HepG2 (cell line): ENCODE measurements at places on chromosomes 5 and 9. TPM values are rescaled to one million over a fixed set of nuclear protein-coding genes. Genes with fewer than 3 reads are reported as not detected.

DNA sequence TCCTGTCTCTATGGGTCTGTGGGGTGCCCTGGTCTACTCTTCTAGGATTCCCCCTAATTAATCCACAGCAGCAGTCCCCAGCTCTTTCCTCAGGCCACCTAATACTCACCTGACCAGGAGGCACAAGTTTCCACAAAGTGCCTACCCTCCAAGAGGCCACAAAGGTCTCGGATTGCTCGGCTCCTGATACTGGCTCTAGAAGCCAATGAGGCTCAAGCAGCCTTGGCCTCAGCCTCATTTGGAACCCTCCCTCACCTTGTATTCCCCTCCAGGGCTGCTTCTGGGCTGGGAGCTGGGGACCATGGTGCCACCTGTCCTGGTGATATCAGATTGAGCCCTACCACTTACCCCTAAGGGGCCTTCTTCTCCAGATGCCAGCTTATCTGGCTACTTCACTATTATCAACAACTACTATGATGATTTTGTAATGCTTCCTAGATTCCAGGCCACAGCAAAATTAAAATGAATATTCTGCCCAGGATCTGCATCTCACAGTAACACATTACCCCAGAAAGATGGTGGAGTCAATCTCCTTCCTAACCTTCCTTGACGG lies 103.7 kb upstream of the SPOCK1 start:
- DNase-seq: no peak

GRCh38 chr5:173624282-173624681 lies 7.8 kb upstream of the BOD1 start:
- DNase-seq: no peak

DNA sequence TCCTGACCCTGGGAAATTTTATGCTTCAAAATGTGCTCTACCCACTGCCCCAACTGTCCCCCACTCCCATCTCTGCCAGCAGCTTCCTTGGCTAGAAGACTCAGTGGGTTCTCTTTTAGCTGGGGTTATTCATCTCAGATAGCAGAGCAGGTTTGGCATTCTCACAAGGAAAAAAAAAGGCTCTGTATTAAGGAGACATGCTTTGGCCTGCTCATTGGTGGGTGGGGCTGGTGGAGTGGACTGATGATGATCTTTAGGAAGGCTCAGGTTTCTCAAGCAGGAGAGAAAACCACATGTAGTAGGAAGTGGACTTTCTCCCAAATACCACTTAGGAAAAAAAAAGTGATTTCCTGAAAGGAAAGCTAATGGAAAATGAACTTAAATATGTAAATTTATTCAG lies 279.2 kb upstream of the ZNF462 start:
- no peak for DNase-seq

DNA sequence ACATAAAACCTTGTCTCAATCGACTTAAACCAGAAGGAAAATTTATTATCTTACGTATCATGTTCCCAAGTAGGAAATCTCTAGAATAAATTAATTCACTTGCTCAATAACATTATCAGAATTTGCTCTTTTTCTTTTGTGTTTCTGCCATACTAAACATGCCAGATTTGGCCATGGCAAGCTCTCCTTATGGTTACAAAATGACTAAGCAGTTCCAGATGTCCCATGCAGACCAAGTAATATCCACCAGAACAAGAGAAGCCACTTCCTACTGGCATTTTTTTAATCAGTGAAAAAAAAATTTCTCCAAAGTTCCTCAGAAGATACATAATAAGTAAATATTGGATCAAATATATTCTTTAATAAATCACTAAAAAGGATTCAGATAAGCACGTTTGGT lies 25.2 kb upstream of the ADAMTS6 start:
- no peak for DNase-seq

- DNase-seq: no peak
These were observed 821.3 kb downstream of the TAF11L14 start for GRCh38 chr5:18455521-18455920.

GRCh38 chr9:104758974-104759373 lies 5.0 kb upstream of the NIPSNAP3B start:
- no peak for DNase-seq

GRCh38 chr5:172109749-172110148 lies 78.3 kb downstream of the STK10 start:
- no peak for DNase-seq

- DNase-seq: no peak
These were observed 704.9 kb upstream of the CDH18 start for GRCh38 chr5:20692913-20693312.

- no peak for DNase-seq
These were observed 79.3 kb upstream of the OTULINL start for GRCh38 chr5:14502294-14502690.

- no peak for DNase-seq
These were observed 23.5 kb downstream of the JMY start for GRCh38 chr5:79259383-79259782.

- no peak for DNase-seq
These were observed 225.0 kb downstream of the KCTD16 start for GRCh38 chr5:144395704-144396103.

Gene CEP72
- polyA plus RNA-seq: 3.4 and 4.4 TPM in 2 replicates

Gene SHISAL2B
- not detected in 2 replicates for polyA plus RNA-seq

Gene NFIB
- polyA plus RNA-seq: 0.98 and 1.4 TPM in 2 replicates

Gene SLC9A3
- polyA plus RNA-seq: 1.5 and 1.9 TPM in 2 replicates

Gene CDH10
- 0.01 TPM in 1 of 2 replicates, not detected in the other for polyA plus RNA-seq

Gene SOHLH1
- polyA plus RNA-seq: 0.15 and 0.21 TPM in 2 replicates

Gene FGF18
- polyA plus RNA-seq: 0.04 TPM in 1 of 2 replicates, not detected in the other

Gene RUFY1
- 19.9 and 20.8 TPM in 2 replicates for polyA plus RNA-seq
